Endothelial cell of umbilical vein (primary cell): ENCODE measurements at places on chromosomes 2 and 18. TPM values are rescaled to one million over a fixed set of nuclear protein-coding genes. Genes with fewer than 3 reads are reported as not detected.
A peak's percentile ranks its signal among the peaks of the same experiment; 100 is the strongest.

DNA sequence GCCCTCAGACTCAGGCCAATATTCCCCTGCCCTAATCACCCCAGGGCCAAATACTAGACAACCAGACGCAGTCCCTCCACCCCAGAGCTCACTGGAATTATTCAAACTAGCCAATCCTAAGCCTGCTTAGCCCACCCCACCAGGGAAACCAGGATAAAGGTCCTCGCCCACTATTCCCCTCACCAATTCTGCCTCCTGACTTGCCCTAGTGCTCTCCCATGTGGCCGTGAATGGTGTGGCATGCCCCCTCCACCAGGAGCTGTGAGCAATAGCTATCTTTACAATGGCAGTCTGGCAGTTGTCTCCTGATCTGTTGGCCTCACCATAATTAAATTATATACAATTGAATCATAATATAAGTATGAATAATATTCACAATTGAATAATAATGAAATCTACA is 42.3 kb downstream of the FAM124B start:
- DNase-seq: no peak

GRCh38 chr2:170514140-170514539 is 201.0 kb upstream of the SP5 start:
- no peak for DNase-seq

GRCh38 chr2:98118161-98118560 is 31.2 kb downstream of the VWA3B start:
- DNase-seq: no peak

The TUBA4A gene
- polyA plus RNA-seq: 24.8 and 29.4 TPM in 2 replicates

DNA sequence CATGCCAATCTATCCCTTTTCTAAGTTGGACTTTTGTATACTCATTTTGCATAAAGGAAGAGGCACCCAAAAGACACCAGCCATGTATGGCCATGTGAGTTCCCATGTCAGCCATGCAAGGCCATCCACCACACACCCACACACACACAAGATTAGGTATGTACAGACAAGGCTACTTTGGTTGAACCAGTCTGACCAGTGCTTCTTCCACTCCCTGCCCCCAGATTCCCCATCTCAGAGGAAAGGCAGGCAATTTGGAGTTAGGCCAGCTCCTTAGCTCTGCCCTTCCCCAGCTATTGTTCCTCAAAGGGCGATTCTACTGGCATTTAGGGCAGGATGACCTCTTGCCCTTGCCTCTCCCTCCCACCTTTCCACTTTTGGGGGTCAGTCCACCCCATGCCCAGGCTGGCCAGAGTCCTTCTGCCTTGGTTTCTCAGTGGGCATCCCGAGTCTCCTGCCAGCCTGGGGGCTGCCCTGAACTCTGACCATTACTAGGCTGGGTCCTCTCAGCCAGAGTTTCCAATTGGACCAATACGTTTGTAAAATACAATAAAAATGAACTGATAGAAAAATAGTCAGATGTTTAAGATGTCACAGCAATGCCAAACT is 101.1 kb downstream of the ZBTB7C start:
- DNase-seq: no peak

DNA sequence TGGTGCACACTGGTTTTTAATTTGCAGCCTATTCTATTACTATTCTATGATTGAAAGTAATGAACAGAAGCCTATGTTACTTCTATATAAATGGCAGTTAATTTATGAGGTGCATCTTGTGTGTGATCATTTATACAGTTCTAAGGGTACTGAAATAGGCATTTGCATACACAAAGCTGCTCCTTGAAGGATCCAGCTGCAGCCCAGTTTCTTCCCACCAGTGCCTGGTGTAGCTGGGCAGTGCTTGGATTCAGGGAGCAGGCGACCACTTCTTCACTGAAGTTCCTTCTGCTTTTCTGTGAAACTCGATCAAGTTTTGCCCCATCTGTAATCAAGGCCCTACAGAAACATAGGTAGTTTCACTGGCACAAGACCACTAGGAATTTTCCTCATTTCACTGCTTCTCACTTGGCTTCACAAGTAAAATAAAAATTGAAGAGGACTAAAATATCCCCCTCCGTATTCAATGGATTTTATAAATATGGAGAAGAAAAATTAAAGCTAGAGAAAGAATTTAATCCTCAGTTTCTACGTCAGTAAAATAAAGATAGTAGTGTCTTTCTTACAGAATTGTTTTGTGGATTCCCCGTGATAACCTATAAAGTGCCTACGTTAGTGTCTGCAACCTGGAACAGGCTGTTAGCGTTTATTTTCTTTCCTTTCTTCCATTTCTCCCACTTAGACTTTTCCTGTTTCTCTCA is 1.7 kb upstream of the LPIN2 start:
- DNase-seq: peak; percentile 60

DNA sequence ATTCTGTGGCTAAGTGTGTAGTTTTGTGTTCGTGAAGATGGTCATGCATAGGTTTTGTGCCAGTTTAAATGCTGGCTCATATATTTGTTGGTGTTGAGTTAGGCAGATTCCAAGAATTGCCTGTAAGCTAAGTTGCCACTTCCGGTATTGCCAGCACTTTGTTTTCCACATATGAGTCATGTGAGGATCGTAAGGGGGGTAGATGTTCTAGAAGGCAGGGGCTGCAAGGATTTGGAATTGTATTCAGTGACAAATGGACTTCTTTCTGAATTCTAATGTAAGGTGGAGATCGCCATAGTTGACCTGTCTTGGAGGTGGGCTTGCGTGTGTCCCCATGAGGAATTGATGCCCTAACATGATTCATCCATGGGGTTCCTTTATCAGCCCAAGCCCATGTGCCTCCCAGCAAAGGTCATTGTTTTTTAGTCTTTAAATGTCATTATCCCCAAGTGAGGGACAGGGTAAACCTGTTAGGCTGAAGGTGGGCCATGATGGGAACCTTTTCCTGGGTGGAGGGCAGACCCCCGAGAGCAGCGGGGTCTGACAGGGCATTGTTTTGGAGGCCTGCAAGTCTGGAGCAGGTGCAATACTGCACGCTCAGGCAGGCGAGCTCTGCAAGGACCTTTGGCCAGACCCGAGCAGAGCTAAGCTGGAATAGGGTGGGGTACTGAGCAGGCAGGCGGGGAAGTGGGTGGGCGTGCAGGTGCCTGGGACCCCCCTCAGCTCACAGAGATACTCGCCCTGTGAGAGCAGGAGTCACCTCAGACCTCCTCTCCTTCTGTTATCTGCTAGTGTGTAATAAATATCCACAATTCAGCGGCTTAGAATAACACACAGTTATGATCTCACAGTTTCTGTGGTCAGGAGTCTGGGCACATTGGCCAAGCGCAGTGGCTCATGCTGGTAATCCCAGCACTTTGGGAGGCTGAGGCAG is 77.4 kb downstream of the LRRFIP1 start:
- peak; percentile 69 for DNase-seq

DNA sequence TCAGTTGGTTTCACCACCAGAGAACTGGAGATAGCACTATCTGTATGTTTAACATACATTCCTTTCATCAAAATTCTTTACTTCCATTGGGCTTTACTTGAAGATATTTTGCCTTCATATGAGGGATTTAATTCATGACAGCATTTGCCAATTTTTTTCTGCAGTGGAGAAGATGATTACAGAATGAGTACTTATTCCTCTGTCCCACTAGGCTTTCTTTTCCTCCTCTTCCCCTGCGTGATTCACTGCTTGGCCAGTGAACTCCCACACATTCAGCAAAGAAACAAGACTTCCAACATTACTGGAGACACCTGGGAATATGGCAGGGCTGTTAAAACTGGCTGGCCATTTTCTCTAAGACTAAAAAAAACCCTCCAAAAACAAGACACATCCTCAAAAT is 425.8 kb upstream of the KCNH7 start:
- DNase-seq: no peak

The MATN3 gene
- 1.4 and 1.8 TPM in 2 replicates for polyA plus RNA-seq

The SLC8A1 gene
- polyA plus RNA-seq: 0.11 and 0.19 TPM in 2 replicates

GRCh38 chr2:235059161-235059560 is 107.3 kb downstream of the SH3BP4 start:
- no peak for DNase-seq

The ADAM23 gene
- 15.8 and 20.6 TPM in 2 replicates for polyA plus RNA-seq

- DNase-seq: no peak
Measured at GRCh38 chr2:127705391-127706065, 4.2 kb downstream of the SFT2D3 start.

DNA sequence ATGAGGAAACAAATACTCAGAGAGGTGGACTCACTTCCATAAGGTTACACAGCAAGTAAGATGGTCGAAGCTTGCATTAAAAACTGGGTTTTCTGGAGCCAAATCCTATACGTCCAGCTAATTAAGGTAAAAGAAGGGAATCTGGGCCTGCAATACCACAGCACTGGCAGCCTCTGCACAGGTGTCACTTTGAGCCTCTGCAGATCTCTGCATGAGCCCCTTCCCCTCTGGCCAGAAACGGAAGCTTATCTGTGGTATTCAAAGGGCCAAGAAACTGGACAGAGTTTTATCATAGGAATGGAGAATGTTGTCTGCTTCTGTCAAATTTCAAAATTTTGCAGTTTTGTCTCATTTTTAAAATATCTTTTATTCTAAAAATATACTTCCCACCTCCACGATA is 76.1 kb downstream of the OSR1 start:
- DNase-seq: no peak

GRCh38 chr18:59005262-59005661 is 134.4 kb upstream of the SEC11C start:
- DNase-seq: peak; percentile 30

DNA sequence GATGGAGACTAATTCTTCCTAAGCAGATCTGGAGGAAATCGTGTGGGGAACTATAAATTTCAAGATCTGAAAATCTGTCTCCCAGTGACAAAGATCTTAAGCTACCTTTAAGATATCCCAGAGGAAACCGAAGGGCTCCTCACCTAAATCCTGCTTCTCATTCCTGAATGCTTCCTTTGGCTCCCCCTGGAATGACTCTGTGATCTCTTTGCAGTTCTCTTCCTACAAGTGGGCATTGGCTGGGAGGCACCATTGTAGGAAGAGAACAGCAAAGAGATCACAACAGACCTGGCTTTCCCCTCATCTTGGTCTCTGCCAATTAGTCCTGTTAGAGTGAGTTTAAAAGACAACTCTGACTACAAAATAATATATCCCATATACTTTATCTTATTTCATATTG is 70.0 kb upstream of the KCNH7 start:
- no peak for DNase-seq

DNA sequence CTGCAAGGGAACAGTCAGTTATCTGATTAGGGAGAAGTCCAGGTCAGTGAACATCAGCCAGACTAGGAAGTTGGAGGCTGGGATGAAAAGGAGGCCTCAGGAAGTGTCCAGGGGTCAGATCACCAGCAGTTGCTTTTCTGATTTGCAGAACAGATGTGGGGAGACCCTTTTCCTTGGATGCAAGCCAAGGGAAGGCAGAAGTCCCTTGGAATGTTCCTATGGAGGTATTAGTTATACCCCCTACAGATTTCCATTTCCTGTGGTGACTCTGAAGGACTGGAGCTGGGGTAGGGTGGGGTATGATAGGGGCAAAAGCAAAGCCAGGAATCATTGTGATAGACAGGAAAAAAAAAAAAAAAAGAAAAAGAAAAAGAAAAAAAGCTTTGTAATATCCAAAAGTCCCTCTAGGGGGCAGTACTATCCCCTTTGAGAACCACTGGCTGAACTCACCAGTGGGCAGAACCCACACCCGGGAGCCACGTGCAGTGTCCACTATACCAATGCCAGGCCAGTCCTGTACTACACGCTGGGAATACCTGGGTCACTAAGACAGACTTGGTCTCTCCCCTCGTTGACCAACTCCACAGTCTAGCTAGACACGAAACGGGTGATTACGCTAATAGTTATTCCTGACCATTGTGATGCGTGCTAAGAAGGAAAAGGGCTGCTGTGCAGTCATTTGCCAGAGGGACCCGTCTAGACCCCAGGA is 7.4 kb downstream of the DYSF start:
- DNase-seq: peak; percentile 72

DNA sequence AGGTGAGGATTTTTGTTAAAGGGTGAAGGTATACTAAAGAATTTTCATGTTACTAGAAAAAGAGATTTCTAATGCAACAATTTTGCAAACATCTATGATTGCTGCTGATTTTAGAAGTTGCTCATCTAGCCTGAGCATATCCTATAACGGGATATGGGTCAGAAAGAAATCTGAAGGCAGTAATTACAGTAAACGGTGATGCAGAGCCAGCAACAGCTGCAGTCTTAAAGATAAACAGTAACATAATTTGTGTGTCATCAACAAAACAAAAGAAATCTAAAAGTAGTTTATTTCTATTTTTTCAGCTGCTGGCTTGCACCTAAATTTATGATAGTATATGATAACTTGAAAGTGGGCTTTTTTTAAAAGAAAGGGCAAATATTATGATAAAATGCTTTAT is 215.7 kb downstream of the SLC4A10 start:
- DNase-seq: no peak

DNA sequence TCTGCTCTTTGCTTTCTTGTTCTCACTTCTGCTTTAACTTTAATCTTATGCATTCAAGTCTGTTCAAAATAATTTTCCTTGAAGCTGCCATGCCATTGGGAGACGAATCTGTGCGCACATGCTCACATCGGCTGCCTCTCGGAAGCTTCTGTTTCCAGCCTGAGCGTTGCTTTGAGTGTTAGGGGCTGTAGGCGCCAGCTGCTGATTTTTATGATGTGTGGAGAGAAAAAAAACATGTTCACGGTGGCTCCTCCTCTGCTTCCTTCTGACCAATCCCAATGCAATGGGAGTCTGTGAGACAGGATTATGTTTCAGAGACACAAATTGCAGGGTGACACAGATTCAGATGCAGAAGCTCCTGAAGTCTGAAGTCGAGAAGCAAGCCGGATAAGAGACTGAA is at the start of gene MC4R:
Gene MC4R (minus strand): TSS at position 180 of the 400 bp plus-strand sequence. CDS start 426 bp downstream, outside the sequence.
- DNase-seq: no peak

DNA sequence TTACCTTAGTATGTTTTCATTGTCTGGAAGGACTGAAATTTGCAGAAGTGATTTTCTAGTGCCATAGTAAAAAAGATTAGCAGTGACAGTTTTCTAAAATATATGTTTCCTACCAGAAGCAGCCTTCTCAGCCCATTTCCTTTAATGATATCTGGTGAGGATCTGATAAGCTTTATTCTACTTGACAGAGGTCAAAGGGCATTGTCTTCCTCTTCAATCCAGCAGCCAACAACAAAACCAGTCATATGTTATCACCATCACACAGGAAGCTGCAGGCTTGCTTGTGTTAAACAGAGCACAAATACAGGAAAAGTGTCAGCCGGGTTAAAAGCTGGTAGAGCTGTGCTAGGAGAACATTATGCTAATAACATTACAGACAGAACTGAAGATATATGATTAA is 35.6 kb upstream of the ZSWIM2 start:
- DNase-seq: peak; percentile 98

DNA sequence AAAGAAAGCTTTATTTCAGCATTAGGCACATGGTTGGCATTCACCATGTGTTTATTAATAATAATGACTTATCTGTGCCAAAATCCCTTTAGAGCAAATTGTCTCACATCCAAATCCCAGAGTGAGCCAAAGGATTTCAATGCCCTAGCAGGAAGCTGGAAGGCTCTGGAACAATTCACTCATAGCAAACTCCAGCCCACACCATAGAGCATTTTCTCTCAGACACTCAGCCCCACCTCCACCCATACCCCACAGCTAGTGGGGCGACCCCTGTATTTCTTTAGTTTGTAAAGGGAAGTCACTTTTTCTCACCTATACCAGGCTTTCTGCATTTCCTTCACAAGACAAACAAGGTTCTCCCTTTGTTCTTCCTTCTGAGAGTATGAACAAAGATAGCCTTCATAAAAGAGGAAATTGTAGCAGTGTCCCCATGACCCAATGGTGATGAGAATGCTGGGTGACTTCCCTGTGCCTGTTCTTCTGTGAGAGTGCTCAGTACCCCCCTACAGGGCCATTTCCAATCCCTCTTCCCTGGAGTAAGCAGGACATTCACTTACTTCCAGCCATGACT is 100.1 kb upstream of the APCDD1 start:
- peak; percentile 18 for DNase-seq
